Pericardium fibroblast (primary cell): ENCODE measurements at places on chromosomes 12 and 14. TPM values are rescaled to one million over a fixed set of nuclear protein-coding genes. Genes with fewer than 3 reads are reported as not detected.

Gene ARF3
- total RNA-seq, result 42.1 and 52.7 TPM in 2 replicates

Gene PTPRQ
- total RNA-seq, result 1.8 and 2.3 TPM in 2 replicates

Gene KRT82
- total RNA-seq, result not detected in 2 replicates

Gene TNFRSF1A
- 406 and 543 TPM in 2 replicates for total RNA-seq

Gene SIX6
- not detected in 2 replicates for total RNA-seq

Gene ZBTB39
- total RNA-seq, result 3.1 and 3.4 TPM in 2 replicates

Gene KRT3
- total RNA-seq, result not detected in 2 replicates

Gene SERPINA10
- total RNA-seq, result not detected in 2 replicates

Gene AQP5
- 5.4 TPM in 1 of 2 replicates, not detected in the other for total RNA-seq

Gene C1S
- 273 and 492 TPM in 2 replicates for total RNA-seq

Gene CLEC4A
- total RNA-seq, result not detected in 2 replicates

Gene HECTD1
- total RNA-seq, result 76.8 and 97.4 TPM in 2 replicates

Gene TOMM20L
- not detected in 2 replicates for total RNA-seq

Gene CD163L1
- not detected in 2 replicates for total RNA-seq

Gene CARMIL3
- 0.23 TPM in 1 of 2 replicates, not detected in the other for total RNA-seq

Gene SIX4
- 2.1 and 9.1 TPM in 2 replicates for total RNA-seq

Gene ASCL1
- not detected in 2 replicates for total RNA-seq

Gene GNB3
- total RNA-seq, result 0.35 and 1.1 TPM in 2 replicates

Gene NPFF
- not detected in 2 replicates for total RNA-seq

Gene SPTLC2
- 13.1 and 15.3 TPM in 2 replicates for total RNA-seq

Gene AJUBA
- 25.3 and 47.4 TPM in 2 replicates for total RNA-seq

Gene WNT1
- not detected in 2 replicates for total RNA-seq
